ENCODE measurements at places on chromosomes 7 and 10. TPM values are rescaled to one million over a fixed set of nuclear protein-coding genes. Genes with fewer than 3 reads are reported as not detected.

Gene AP4M1
- polyA plus RNA-seq: 15.7 TPM

Gene CRHR2
- polyA plus RNA-seq: not detected

Gene PTPRN2
- 1.6 TPM for polyA plus RNA-seq

- no peak overlapping the region for H3K27ac ChIP-seq
- DNase-seq: no peak
- no peaks in the 10 kb centered on the region for H3K4me1 ChIP-seq
- H3K27me3 ChIP-seq: no peaks in the 10 kb centered on the region
These were observed 177.2 kb downstream of the PTN start for GRCh38 chr7:137166363-137166762.

Gene GPRIN2
- polyA plus RNA-seq: 13.9 TPM

Gene TMEM140
- polyA plus RNA-seq: 13.2 TPM

Gene CNTNAP2
- polyA plus RNA-seq: 1.3 TPM

Gene PAX4
- 0.31 TPM for polyA plus RNA-seq

DNA sequence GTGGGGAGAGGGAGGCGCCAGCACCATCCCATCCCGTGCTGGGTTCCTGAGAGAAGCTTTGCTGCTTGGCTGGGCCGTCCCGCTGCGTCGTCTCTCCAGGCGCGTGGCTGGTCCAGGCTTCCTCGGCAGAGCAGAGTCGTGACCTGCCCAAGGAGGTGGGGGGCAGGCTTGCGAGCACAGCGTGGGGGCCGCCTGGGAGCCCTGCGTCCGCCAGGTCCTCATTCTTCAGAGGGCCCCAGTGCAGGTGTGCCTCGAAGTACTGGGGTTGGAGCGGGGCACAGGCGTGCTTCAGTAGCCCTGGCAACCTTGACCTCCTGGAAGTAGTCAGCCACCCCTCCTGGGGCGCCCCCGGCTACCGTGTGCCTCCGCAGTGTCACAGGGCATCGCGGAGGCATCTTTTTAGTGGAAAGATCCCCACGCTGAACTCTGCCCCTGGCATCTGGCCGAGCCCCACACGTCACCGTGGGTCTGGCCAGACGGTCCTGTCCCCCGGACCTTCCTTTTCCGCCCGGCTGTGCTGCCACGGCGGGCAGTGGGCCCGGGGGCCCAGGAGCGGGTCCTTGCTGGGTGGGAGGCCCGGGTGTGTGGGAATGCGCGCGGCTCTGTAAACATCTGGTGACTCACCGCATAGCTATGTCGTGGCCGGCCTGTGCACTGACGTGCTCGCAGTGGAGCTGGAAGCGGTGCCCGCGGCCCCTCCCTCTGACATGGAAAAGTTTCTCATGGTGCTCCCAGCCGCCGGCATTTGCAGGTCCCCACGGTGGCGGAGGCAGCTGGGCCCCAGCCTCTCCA, 6.4 kb downstream of the MAFK start:
- no peaks in the 10 kb centered on the region for H3K27me3 ChIP-seq
- H3K27ac ChIP-seq: peak overlapping the region; percentile 92
- peak overlapping the region; percentile 53 for H3K4me3 ChIP-seq
- H3K4me1 ChIP-seq: peaks cover 4% of the 10 kb centered on the region

GRCh38 chr10:34721208-34721840, 93.8 kb downstream of the PARD3 start:
- DNase-seq: no peak
- H3K27ac ChIP-seq: no peak overlapping the region
- no peaks in the 10 kb centered on the region for H3K27me3 ChIP-seq
- no peaks in the 10 kb centered on the region for H3K4me1 ChIP-seq
- H3K36me3 ChIP-seq: no peaks in the 10 kb centered on the region

GRCh38 chr10:88042160-88043100, 179.0 kb downstream of the PTEN start:
- H3K4me1 ChIP-seq: peaks cover 8% of the 10 kb centered on the region
- H3K27me3 ChIP-seq: no peaks in the 10 kb centered on the region
- no peak for DNase-seq
- H3K27ac ChIP-seq: peak overlapping the region; percentile 10
- no peaks in the 10 kb centered on the region for H3K36me3 ChIP-seq
- H3K4me3 ChIP-seq: no peak overlapping the region

Gene GARIN1A
- polyA plus RNA-seq: 0.37 TPM

DNA sequence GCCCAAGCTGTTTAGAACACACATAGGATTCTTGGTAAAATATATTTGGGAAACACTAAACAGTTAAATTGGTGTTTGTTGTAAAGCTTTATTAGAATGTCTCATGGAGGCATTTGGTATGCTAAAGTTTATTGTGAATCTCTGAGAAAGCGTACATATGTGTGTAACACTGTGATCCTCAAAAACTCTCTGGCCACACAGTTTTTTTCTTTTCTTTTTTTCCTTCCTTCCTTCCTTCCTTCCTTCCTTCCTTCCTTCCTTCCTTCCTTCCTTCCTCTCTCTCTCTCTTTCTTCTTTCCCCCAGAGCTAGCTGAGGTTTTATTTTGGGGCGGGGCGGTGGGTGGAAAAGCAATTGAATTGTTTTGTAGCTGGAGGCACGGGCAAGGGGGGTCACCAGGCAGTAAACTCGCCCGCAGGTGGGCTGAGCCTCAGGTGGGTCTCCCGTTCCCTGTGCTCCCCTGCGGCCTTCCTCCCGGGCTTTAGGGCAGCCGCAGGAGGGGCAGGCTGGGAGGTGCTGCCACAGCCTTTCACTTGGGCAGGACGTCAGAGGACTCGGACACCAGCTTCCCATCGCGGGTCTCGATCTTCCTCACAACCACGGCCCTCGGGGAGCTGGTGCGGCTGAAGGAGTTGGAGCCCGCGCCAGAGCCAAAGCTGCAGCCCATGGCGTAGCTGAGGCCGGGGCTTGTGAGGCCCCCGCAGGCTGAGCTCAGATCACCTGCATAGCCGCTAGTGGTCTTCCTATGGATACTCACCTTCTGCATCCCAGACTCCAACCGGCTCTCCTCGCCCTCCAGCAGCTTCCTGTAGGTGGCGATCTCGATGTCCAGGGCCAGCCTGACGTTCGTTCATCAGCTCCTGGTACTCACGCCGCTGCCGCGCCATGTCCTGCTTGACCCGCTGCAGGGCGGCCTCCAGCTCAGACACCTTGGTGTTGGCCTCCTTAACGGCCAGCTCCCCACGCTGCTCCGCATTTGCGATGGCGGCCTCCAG, 459.0 kb downstream of the GATA3 start:
- no peak overlapping the region for H3K4me3 ChIP-seq
- H3K27me3 ChIP-seq: no peaks in the 10 kb centered on the region
- DNase-seq: no peak
- H3K27ac ChIP-seq: no peak overlapping the region
- no peaks in the 10 kb centered on the region for H3K4me1 ChIP-seq
- H3K36me3 ChIP-seq: no peaks in the 10 kb centered on the region

DNA sequence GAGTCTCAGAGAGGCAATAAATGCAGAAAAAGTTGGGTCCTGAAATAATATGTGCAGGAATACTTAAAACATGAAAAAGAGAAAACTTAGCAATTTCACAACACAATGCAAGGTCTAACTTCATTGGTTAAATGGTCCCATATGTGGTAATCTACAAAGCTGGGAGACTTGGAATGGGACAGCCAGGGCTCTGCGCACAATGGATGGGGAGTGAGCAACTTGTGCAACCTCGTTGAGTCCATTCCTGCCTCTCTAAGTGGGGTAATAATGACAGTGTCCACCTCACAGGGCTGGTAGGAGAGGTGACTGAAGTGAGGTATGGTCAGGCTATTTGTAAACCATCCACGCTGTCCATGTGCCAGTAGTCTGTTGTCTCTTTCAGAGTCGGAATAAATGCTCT, 11.8 kb upstream of the EMX2 start:
- no peak overlapping the region for H3K27ac ChIP-seq
- DNase-seq: no peak
- no peaks in the 10 kb centered on the region for H3K4me1 ChIP-seq
- no peaks in the 10 kb centered on the region for H3K36me3 ChIP-seq

- no peaks in the 10 kb centered on the region for H3K36me3 ChIP-seq
- no peaks in the 10 kb centered on the region for H3K27me3 ChIP-seq
- no peak for DNase-seq
- H3K4me3 ChIP-seq: no peak overlapping the region
These were observed 265.6 kb upstream of the TCERG1L start for GRCh38 chr10:131577178-131577555.

- H3K36me3 ChIP-seq: no peaks in the 10 kb centered on the region
- no peak overlapping the region for H3K27ac ChIP-seq
These were observed 145.2 kb upstream of the PFKP start for GRCh38 chr10:2921956-2922680.

GRCh38 chr7:153454306-153454705, 597.9 kb upstream of the DPP6 start:
- no peak overlapping the region for H3K27ac ChIP-seq
- H3K36me3 ChIP-seq: no peaks in the 10 kb centered on the region
- H3K4me1 ChIP-seq: no peaks in the 10 kb centered on the region
- no peak overlapping the region for H3K4me3 ChIP-seq

GRCh38 chr10:130992802-130993523, 318.6 kb downstream of the TCERG1L start:
- no peak overlapping the region for H3K4me3 ChIP-seq
- no peak for DNase-seq
- H3K27me3 ChIP-seq: no peaks in the 10 kb centered on the region
- H3K36me3 ChIP-seq: no peaks in the 10 kb centered on the region
- H3K4me1 ChIP-seq: no peaks in the 10 kb centered on the region
- no peak overlapping the region for H3K27ac ChIP-seq

Gene NEUROG3
- 4.1 TPM for polyA plus RNA-seq

GRCh38 chr7:146423446-146423845, 306.8 kb downstream of the CNTNAP2 start:
- H3K36me3 ChIP-seq: no peaks in the 10 kb centered on the region
- no peaks in the 10 kb centered on the region for H3K4me1 ChIP-seq
- H3K4me3 ChIP-seq: no peak overlapping the region
- no peaks in the 10 kb centered on the region for H3K27me3 ChIP-seq

GRCh38 chr7:82098414-82098813, 328.6 kb upstream of the HGF start:
- DNase-seq: no peak
- no peaks in the 10 kb centered on the region for H3K36me3 ChIP-seq
- H3K27ac ChIP-seq: no peak overlapping the region
- no peaks in the 10 kb centered on the region for H3K27me3 ChIP-seq
- no peaks in the 10 kb centered on the region for H3K4me1 ChIP-seq

- no peaks in the 10 kb centered on the region for H3K27me3 ChIP-seq
- H3K4me3 ChIP-seq: no peak overlapping the region
- H3K36me3 ChIP-seq: no peaks in the 10 kb centered on the region
- H3K4me1 ChIP-seq: no peaks in the 10 kb centered on the region
These were observed 36.4 kb downstream of the JAKMIP3 start for GRCh38 chr10:132102071-132102716.

DNA sequence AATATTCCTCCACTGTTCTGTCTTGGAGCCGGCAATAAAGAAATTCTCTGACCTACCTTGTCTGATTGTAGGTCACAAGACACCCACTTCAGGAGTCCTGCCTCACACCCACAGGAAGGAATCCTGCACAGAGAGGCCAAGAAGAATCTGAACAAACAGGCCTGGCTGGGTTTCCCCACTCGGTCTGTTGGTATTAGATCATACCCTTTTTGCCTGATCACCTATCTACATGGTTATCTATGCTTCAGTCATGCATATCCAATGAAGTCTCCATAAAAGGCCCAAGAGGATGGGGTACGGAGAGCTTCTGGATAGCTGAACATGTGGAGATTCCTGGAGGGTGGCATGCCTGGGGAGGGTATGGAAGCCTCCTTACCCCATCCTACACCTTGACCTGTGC, 12.3 kb downstream of the OGDH start:
- peaks cover 67% of the 10 kb centered on the region for H3K4me1 ChIP-seq
- DNase-seq: no peak
- H3K4me3 ChIP-seq: no peak overlapping the region
- H3K27ac ChIP-seq: peak overlapping the region; percentile 68

DNA sequence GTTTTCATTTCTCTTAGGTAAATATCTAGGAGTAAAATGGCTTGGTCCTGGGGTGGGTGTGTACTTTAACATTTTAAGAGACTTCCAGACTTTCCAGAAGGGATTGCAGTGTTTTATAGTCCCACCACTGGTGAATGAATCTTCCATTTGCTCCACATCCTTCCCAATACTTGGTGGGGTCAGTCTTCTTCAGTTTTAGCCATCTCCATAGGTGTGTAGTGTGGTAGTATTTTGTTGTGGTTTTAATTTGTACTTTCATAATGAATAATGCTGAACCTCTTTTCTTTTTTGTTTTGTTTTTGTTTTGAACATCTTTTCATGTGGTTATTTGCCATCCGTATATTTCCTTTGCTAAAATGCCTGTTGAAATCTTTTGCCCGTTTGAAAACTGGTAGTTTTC, 86.4 kb downstream of the ANKRD61 start:
- no peak overlapping the region for H3K27ac ChIP-seq
- no peak for DNase-seq
- H3K4me3 ChIP-seq: no peak overlapping the region
- H3K36me3 ChIP-seq: peaks cover 15% of the 10 kb centered on the region

- no peaks in the 10 kb centered on the region for H3K4me1 ChIP-seq
- DNase-seq: no peak
- H3K4me3 ChIP-seq: no peak overlapping the region
- H3K27me3 ChIP-seq: no peaks in the 10 kb centered on the region
- H3K27ac ChIP-seq: no peak overlapping the region
These were observed 385.5 kb downstream of the PCDH15 start for GRCh38 chr10:54415483-54415882.

Gene IFIT1
- 1.4 TPM for polyA plus RNA-seq

DNA sequence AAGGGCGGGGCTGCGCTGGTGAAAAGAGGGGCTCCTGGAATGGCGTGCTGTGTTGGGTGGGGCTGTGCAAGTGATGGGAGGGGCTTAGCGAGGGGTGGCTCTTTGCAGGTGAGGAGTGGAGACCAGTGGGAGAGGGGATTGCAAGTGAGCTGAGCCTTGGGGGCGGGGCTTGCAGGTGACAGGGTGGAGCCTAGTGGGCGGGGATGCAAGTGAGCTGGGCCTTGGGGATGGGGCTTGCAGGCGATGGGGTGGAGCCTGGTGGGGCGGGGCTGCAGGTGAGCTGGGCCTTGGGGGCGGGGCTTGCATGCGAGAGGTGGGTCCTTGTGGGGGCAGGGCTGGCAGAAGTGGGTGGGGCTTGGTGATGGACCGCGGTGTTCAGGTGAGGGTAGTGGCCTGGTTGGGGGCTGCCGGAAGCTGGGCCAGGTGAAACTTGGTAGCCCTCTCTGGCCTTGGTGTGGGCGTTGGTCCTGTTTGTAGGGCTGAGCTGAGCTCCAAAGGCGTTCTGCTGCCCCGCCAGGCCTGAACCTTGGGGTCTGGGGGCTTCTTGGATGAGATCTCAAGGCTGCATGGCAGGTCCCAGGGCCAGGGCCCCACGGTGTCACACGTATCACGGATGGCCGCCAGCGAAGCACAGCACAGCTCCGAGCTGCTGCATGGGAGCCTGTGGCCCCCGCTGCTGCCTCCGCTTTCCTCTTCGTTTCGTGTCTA, 743 bp upstream of the PITRM1 start:
- no peaks in the 10 kb centered on the region for H3K4me1 ChIP-seq
- H3K27me3 ChIP-seq: no peaks in the 10 kb centered on the region
- peak overlapping the region; percentile 47 for H3K27ac ChIP-seq
- H3K4me3 ChIP-seq: peak overlapping the region; percentile 48
- no peak for DNase-seq
- H3K36me3 ChIP-seq: peaks cover 5% of the 10 kb centered on the region
